ENCODE measurements at places on chromosomes 16 and 17. TPM values are rescaled to one million over a fixed set of nuclear protein-coding genes. Genes with fewer than 3 reads are reported as not detected.

The KRTAP2-3 gene
- polyA plus RNA-seq: not detected

The BRIP1 gene
- polyA plus RNA-seq: 0.27 TPM

The FN3K gene
- 17.9 TPM for polyA plus RNA-seq

The RAB11FIP4 gene
- 33.8 TPM for polyA plus RNA-seq

The C1QTNF8 gene
- not detected for polyA plus RNA-seq

The CALB2 gene
- polyA plus RNA-seq: 3.3 TPM

The LITAFD gene
- polyA plus RNA-seq: not detected

- no peak overlapping the region for H3K27ac ChIP-seq
- H3K27me3 ChIP-seq: no peaks in the 10 kb centered on the region
- DNase-seq: no peak
- H3K4me1 ChIP-seq: no peaks in the 10 kb centered on the region
Measured at GRCh38 chr17:72370819-72371218, 250.0 kb downstream of the SOX9 start.

GRCh38 chr16:28925386-28926228 is 569 bp upstream of the RABEP2 start:
- peaks cover 19% of the 10 kb centered on the region for H3K36me3 ChIP-seq
- peak; percentile 77 for DNase-seq
- H3K27me3 ChIP-seq: no peaks in the 10 kb centered on the region
- peak overlapping the region; percentile 91 for H3K4me3 ChIP-seq
- H3K27ac ChIP-seq: peak overlapping the region; percentile 98

- no peak overlapping the region for H3K27ac ChIP-seq
- H3K27me3 ChIP-seq: no peaks in the 10 kb centered on the region
- no peaks in the 10 kb centered on the region for H3K36me3 ChIP-seq
- H3K4me3 ChIP-seq: no peak overlapping the region
Measured at GRCh38 chr17:62109378-62109902, 44.4 kb upstream of the MED13 start.

DNA sequence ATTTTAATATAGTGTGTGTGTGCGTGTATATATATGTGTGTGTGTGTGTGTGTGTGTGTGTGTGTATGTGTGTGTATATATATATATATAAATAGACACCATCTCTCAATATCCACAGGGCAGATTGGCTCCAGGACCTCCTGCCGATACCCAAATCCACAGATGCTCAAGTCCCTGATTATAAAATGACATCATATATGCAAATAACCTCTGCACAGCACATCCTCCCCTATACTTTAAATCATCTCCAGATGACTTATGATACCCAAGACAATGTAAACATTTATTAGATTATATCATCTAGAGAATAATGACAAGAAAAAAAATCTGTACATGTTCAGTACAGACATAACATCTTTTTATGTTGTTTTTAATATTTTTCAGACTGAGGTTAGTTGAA is 7.8 kb downstream of the DUSP3 start:
- no peak overlapping the region for H3K27ac ChIP-seq
- no peak for DNase-seq
- H3K4me1 ChIP-seq: no peaks in the 10 kb centered on the region
- no peaks in the 10 kb centered on the region for H3K27me3 ChIP-seq
- H3K4me3 ChIP-seq: no peak overlapping the region

DNA sequence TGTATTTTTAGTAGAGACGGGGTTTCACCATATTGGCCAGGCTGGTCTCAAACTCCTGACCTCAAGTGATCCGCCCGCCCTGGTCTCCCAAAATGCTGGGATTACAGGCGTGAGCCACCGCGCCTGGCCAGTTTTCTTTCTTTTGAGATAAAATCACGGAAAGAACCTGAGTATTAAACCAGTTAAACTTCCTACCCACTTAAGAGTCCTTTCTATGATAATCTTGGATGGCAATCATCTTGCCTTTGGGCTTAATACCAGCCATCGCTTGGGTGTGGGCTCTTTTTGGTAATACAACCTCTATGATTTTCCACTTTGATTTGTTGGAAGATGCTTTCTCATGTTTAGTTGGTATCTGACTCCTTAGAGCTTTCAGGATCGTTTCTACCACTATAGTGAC is 24.0 kb downstream of the PITPNC1 start:
- H3K4me3 ChIP-seq: no peak overlapping the region
- H3K27ac ChIP-seq: no peak overlapping the region
- DNase-seq: no peak
- no peaks in the 10 kb centered on the region for H3K36me3 ChIP-seq
- H3K27me3 ChIP-seq: no peaks in the 10 kb centered on the region
- peaks cover 9% of the 10 kb centered on the region for H3K4me1 ChIP-seq
